ENCODE measurements at places on chromosomes 4 and X.
A peak's percentile ranks its signal among the peaks of the same experiment; 100 is the strongest.

DNA sequence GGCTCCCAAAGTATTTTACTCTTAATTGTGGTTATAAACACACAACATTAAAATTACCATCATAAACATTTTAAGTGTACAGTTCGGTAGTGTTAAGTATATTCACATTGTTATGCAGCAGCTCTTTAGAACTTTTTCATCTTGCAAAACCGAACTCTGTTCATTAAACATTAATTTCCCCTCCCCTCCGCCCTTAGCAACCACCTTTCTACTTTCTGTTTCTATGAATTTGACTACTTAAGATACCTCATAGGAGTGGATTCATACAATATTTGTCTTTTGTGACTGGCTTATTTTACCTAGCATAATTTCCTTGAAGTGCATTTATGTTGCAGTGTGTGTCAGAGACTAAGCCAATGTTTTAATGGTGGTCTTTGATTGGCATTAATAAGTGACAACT is 32.6 kb downstream of the IL13RA1 start:
- DNase-seq, result no peak

DNA sequence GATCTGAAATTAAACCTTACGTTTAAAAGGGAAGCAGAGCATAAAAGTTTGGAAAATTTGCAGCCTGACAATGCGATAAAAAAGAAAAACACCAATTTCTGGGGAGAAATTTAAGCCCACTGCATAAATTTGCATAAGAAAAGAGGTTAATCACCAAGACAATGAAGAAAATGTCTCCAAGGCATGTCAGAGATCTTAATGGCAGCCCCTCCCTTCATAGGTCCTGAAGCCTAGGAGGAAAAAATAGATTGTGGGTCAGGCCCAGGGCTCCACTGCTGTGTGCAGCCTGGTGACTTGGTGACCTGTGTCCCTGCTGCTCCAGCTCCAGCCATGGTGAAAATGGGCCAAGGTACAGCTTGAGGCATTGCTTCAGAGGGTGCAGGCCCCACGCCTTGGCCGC is 264.0 kb upstream of the CT83 start:
- no peak for DNase-seq

DNA sequence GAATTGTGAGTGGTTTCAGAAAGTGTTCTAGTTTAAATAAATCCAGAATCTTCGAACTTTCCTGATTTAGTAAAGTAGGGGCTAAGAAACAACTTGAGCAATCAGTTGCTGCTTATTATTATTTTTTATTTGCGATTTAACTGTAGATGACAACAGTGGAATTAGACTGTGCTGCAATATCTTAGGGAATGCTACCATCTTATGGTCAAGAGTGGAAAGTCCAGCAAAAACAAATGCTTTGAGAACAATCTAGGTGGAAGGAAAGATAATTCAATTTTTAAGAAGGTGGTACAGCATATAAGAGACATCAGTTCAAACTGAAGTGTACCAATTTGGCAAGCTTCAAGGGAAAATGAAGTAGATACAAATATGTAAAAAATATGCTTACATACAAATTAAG is 73.3 kb downstream of the CYLC1 start:
- DNase-seq, result no peak

DNA sequence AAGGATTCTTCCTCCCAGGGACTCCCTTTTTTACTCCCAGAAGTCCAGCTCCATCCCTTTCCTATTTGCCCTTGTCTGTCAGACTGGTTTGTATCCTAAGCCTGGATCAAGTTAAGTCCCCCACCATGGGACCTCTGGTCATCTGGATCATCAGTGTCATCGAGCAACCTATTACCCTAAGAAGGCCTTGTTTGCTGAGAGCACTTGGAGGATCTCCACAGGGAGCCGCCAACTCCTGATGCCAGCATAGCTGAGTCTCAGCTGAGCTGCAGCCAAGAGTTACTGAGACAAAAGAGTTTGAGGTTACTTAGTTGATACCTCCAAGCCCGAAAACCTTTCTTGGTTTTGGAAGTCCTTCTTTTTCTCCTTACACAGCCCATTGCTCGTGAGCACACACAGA is 10.1 kb upstream of the DAPP1 start:
- no peak for DNase-seq

GRCh38 chr4:152283801-152284470 is 252.0 kb downstream of the FBXW7 start:
- DNase-seq, result no peak

GRCh38 chr4:149264093-149264733 is 551.4 kb downstream of the IQCM start:
- DNase-seq, result peak; percentile 23

DNA sequence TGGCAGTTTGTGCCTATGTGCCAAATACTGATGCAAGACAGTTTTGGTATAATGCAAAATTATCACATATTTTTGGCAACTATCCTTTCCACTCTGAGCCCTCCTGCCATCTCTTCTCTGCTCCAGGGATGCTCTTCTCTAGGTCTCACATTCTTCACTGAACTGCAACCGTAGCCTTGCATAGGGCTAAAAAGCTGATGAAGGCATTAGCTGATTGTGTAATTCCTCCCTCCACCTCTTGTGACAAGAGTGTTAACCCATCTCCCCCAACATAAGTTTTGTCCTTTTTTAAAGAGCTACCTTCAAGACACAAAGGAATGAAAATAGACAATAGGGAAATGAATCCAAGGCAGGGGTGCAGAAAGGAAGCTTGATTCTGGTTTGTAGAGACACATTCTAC is 33.1 kb upstream of the ANK2 start:
- no peak for DNase-seq

GRCh38 chrX:65723706-65724105 is 56.3 kb downstream of the MSN start:
- no peak for DNase-seq

DNA sequence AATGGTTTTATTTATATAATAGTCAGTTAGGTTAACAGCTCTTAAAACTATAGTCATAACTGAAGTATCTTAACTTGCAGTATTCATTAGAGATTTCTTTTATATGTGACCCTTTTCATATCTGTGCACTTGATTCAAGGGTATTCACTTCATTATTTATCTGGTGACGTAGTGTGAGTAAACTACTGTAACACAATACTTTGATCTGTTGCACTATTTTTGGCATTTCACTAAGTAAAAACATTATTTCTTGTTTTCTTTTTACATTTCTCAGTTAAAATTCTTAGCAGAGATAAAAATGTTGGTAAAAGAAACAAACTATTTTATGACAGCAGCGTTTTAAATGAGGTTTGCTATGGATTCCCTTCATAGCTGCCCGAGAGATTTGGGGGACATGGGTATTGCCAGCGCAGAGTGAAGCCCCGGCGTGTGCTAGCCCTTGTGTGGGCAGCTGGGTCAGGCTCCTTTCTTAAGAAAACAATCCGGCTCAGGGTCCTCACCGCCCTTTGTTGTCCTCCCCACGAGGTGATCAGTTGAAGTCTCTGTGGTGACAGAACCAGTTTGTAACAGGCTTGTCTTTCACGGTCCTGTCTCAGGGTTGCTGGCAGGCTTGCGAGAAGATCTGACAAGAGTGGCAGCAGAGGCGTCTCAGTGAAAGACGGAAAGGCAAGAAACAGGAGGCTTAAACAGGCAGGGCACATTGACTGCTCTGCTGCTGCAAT is 293.4 kb downstream of the BMPR1B start:
- no peak for DNase-seq

GRCh38 chr4:67869580-67870190 is 14.1 kb downstream of the TMPRSS11D start:
- no peak for DNase-seq
